Activated CD4-positive, alpha-beta T cell treated with anti-CD3 and anti-CD28 coated beads, Interleukin-2, amount 50 U/mL, for 48 hours (primary cell): ENCODE measurements at places on chromosomes 16 and 17.

DNA sequence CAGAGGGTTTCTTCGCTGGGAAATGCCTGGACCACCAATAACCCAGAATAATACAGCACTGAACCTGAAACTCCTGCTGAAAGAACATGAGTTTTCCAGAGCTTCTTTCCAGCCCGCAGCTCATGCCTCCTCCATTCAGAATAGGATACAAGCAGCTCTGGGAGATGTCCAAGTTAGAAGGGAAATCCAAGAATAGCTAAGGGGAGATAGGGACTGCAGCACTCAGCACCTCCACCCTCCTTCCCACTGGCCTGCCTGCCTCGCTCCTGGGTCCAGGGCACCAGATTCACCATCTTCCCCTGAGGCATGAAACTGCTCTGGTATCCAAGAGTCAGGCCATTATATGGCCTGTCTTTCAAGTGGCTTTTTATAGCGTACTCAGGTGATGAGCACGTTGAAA is 4.1 kb downstream of the KRT31 start:
- DNase-seq = no peak

DNA sequence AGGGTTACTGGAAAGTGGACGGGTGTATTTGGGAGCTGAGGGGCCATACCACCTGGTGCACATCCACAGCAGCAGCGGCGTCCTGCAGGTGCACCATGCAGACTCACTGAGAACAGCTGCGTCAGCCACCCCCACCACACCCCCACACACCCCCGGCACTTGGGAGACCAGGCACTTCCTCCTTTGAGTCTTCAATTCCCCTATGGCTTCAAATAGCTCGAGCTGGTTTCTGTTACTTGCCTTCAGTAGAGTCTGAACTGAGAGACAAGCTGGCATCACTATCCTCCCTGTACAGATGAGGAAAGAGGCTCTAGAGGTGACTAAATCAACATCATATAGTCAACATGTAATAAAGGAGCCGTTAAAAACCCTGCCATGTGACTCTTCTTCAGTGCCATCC is 15.4 kb downstream of the CUEDC1 start:
- no peak for DNase-seq

DNA sequence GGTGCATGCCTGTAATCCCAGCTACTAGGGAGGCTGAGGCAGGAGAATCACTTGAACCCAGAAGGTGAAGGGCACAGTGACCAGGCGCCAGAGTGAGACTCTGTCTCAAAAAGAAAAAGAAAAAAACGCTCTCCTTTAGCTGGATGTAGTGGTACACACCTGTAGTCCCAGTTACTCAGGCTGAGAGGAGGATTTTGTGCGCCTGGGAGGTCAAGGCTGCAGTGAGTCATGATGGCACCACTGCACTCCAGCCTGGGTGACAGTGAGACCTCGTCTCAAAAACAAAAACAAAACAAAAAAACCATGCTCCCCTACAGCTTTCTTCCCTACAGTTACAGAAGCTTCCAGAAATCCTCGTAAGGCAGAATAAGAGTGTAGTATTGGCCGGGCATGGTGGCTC is 33.1 kb upstream of the ST6GALNAC1 start:
- DNase-seq = no peak

DNA sequence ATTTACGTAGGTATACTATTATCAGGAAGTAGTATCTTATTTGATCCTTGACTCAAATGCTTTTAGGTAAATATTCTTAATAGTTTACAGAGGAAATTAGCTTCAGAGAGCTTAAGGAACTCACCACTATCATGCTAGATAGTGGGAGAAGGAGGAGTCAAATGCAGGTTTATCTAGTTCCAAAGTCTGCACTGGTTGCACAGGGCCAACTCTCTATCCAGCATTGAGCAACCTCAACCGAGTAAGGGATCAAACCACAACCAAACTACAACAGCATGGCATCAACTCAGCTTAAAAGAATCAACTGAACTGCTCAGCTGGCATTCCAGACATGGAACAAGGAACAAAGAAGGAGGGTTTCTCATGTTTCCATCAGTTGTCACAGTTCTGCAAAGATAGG is 306.0 kb downstream of the MAF start:
- no peak for DNase-seq

DNA sequence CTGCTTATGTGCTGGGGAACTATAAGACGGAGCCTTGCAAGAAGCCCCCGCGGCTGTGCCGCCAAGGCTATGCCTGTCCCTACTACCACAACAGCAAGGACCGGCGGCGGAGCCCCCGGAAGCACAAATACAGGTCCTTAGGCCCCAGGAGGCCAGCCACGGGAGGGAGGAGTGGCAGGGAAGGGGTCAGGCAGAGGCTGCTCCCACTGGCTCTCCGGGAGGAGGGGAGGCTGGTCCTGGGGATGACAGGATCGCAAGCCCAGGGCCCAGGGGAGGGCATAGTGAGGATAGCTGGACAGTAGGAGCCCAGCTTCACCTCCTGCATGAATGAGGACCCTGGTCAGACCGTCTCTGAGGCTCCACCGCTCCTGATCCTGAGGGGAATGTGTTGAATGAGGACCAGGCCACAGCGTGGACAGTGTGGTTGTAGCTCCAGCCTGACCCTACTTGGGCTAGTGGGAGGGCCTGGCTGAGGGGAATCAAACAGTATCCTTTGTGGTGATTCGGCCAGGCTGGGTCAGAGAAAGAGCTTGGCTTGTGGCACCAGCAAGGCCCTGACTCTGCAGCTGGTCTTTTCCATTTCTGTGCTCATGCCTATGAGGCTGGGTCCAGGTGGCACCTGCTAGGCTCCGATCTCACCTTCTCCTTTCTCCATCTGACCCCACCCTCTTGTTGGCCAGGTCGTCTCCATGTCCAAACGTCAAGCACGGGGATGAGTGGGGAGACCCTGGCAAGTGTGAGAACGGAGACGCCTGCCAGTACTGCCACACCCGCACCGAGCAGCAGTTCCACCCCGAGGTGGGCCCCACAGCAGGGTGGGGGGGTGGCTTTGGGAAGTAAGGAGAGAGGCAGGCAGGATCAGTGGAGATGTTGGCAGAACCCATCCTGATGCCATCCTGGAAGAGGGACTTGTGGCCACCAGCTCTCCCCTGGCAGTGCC is 28.7 kb downstream of the UNK start:
- DNase-seq = no peak

- no peak for DNase-seq
These were observed 31.9 kb upstream of the CPNE2 start for GRCh38 chr16:57060323-57061083.

GRCh38 chr16:63982110-63982509 is 1139.8 kb downstream of the CDH11 start:
- DNase-seq = no peak
